Thoracic aorta (tissue), 2 donors: ENCODE measurements at places on chromosomes 6 and 20. TPM values are rescaled to one million over a fixed set of nuclear protein-coding genes. Genes with fewer than 3 reads are reported as not detected.

GRCh38 chr6:27771235-27771634 lies 141.0 kb downstream of the OR2B2 start:
- DNase-seq, result no peak

REM1 gene
- total RNA-seq, result 4.3 TPM

HRH3 gene
- not detected for total RNA-seq

DNA sequence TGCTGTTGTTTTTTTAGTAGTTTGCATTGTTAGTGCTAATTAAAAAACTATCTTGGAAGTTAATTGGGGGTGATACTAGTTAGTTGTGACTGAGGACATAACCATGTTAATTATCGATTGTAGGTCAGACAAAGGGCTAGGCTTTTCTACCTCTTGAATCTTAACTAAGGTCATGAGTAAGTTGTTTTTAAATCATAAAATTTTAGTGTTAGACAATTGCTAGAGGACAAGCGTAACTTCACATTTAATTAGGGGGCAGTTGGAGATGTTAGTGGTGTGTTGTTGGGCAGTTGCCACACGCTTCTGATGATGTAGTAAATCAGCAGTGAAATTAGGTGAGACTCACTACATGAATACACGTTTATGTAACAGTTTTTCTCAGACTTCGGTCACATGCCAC lies 619.1 kb upstream of the FLRT3 start:
- DNase-seq, result no peak

- DNase-seq, result no peak
Measured at GRCh38 chr6:161442420-161442819, 168.6 kb upstream of the AGPAT4 start.

- DNase-seq, result no peak
Measured at GRCh38 chr20:47694021-47694818, 91.1 kb downstream of the SULF2 start.

GRCh38 chr6:36714511-36714910 lies 16.9 kb downstream of the RAB44 start:
- DNase-seq, result no peak

DNA sequence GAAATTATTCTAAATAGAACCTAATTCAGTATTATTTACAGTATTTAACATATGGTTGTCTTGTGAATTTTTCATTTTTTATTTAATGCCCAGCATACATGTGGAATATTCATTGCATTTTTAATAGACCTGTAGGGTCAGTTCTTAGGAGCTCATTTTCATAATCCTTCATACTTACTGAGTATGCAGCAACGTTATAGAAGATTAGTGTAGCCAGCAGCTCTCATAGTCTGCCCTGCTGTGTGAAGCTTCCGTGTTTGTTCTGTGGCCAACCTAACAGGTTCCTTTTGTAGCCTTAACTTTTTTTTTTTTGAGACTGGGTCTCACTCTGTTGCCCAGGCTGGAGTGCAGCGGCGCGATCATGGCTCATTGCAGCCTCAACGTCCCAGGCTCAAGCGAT lies 261.4 kb downstream of the ARID1B start:
- no peak for DNase-seq

GRCh38 chr6:34143196-34143883 lies 2.5 kb downstream of the GRM4 start:
- no peak for DNase-seq

- DNase-seq, result no peak
Measured at GRCh38 chr20:9689041-9689440, 149.8 kb downstream of the PAK5 start.
